ENCODE measurements at places on chromosomes 6 and 20.

DNA sequence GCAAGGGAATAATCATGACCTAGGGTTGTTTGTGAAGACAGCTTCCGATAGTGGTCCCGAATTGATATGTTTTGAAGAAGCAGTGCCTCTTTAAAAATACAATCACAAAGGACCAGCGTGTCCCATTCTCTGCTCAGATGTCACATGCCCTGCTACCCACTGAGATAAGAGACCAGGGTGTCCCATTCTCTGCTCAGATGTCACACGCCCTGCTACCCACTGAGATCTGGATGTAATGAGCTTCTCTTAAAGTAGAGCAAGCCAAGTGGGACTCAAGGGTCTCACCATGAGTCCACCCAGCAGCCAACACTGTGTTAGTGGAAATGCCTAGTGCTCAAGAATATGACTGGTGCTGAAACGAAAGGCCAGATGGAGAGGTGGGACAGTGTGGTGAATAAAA is 22.2 kb downstream of the RIN2 start:
- no peak for DNase-seq

GRCh38 chr20:4299773-4300172 is 284.4 kb upstream of the RNF24 start:
- DNase-seq, result peak; percentile 92

DNA sequence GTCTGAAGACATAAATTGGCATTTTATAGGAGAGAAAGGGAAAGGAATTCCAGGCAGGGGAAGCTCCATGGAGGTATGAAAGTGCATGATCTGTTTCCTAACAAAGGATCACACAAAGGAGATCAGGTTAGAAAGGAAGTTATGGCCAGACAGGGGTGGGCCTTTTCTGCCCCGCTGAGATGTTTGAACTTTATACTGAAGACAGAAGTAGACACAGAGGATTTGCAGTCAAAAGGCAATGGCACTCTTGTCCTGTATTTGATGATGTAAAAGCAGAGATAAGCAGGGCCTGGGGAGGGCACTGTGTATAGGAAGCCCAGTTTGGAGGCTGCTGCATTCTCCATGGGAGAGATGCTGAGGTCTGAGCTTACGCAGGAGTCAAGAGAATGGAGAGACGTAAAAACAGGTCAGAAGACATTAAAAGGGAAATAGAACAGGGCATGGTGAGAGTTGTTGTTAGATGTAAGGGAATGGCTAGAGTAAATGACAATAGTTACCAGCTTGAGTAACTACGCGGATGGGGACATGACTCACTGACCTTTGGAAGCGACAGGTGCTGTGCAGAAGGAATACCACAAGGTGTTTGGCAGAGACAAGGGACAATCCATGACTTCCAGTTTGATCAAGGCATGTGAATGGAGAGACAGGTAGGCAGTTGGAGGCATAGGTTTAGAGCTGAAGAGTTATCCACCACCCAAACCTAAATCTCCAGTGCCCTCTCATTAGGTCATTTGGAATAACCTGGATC is 190.6 kb upstream of the SASH1 start:
- no peak for DNase-seq

DNA sequence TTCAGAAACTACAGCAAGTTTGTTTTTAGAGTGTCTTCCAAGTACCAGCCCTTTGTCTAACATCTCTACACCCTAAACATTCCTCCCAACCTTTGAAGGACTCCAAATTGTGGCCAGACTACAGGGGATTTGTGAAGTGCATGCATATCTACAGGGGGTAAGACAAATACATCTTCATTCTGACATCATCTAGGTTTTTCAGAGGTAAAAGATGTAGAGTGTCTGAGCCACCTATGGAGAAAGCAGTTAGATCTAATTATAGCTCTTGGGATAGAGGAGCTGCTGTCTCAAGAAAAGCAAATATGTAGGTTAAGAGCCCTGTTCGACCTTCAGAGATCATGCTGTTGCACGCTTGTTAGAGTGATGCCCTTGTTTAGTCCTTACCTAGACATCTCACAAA is 617.7 kb upstream of the AGPAT4 start:
- no peak for DNase-seq

GRCh38 chr6:28807682-28808280 is 116.0 kb downstream of the TRIM27 start:
- peak; percentile 88 for DNase-seq

Measured in A673 (cell line).